ENCODE measurements at places on chromosomes 12 and 14.

GRCh38 chr14:56555921-56556570 is 23.6 kb upstream of the TMEM260 start:
- peak; percentile 89 for DNase-seq

- peak; percentile 89 for DNase-seq
These were observed 1084.7 kb downstream of the SLC6A15 start for GRCh38 chr12:83827860-83828259.

GRCh38 chr12:52539083-52539820 is 13.7 kb downstream of the KRT71 start:
- no peak for DNase-seq

DNA sequence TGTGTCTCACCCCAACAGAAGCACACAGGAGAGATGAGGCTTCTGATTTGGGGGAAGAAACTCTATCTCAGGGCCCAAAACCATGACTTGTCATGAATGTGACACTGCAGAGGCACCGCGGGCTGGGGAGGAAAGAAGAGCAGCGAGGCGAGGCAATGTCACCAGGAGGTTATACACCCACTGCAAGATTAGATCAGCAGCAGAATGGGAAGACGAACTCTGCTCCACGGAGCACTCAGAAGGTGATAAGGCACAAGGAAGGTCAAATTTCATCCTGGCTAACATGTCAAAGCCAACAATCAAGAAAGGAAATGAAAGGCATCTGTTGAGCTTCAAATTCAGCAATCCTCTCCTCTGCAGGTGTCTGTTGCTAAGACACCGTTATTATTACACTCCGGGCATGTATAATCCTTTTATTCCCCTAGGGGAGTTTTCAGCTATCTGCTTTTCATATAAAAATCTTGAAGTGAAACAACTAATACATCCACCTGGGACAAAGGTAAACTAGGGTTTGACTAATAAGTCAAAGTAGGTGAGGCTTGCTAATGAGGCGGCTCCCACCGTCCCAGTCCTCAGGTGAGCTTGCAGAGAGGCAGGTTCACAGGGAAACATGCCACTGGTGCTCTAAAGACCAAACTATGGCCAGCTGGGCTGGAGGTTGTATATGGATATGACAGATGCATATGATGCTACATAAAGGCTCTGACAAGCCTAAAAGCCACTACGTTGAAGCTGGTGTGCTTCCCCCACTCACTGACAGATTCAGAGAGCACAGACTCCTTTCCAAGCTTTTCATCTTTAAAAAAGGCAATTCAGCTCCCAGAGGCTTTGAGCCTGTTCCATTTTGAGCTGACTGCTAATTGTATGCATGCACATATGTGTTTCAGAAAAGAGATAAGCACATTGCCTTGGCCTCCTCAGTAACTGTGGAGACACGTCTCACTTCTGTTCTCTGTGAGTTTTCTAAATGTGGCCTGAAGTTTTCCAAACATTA is 221.2 kb downstream of the NELL2 start:
- peak; percentile 72 for DNase-seq

- no peak for DNase-seq
These were observed 153.7 kb upstream of the PZP start for GRCh38 chr12:9361879-9362326.

GRCh38 chr14:95102680-95103044 is 54.7 kb downstream of the DICER1 start:
- no peak for DNase-seq

- DNase-seq, result no peak
These were observed 593.0 kb upstream of the ATP2B1 start for GRCh38 chr12:90301561-90302133.

DNA sequence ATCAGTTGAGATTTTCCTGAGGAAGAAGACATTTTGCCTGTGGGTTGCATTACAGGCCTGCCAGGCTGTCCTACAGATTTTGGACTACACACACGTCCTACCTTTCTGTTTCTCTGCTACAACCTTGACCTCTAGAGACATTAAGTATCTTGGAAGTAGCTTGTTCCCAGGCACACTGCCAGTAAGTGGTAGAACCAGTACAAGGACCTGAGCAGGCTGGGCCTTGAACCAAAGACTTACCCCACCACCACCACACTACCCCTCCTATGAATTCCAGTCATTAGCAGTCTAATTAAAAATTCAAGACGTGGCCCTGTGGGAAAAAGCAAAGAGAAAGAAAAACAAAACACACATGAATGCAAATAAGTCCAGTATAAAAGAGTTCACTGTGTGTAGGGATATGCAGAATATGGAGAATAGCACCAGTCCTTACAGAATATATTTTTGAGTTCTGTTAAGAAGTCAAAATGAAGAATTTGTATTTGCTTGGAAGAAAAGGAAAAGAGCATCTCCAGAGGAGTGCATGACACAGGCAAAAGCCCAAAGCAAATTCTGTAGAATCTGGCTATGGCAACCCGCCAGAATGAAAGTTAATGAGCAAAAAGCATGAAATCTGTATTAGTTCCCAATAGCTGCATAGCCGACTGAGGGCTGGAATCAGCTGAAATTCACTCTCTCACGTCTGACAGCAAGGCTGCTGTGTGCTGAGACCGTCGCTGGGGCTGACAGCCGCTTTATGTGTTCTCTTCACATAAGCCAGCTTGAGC is 74.3 kb upstream of the ST8SIA1 start:
- DNase-seq, result no peak

- DNase-seq, result peak; percentile 77
These were observed 233.3 kb upstream of the PPFIA2 start for GRCh38 chr12:81992461-81992860.

GRCh38 chr12:43113135-43113534 is 438.9 kb downstream of the ADAMTS20 start:
- peak; percentile 17 for DNase-seq

DNA sequence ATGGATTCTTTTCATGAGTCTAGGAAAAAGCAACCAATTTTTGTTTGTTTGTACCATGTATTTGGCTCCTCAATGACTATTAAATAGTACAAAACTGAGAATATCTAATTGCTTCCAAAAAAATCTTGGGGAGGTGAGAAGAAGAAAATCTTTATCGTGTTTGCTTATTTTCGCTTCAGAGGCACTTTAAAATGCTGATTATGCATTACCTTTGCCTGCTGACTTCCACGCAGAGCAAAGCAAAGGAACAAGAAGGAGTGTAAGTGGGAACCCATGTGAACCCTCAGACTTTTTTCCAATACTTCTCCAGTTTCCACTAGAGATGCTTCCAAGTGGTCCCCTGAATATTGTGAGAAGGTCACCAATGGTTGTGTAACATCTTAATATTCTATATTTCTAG is 43.2 kb upstream of the STRN3 start:
- DNase-seq, result no peak
